ENCODE measurements at places on chromosomes 4 and X. TPM values are rescaled to one million over a fixed set of nuclear protein-coding genes. Genes with fewer than 3 reads are reported as not detected.

DNA sequence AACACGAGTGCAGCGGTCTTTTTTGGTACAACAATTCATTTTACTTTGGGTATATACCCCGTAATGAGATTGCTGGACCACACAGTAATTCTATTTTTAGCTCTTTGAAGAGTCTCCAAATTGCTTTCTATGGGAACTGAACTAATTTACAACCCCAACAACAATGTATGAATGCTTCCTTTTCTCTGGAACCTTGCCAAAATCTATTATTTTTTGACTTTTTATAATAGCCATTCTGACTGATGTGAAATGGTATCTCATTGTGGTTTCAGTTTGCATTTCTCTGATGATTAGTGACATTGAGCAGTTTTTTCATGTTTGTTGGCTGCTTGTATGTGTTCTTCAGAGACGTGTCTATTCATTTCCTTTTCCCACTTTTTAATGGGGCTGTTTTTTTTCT is 240.8 kb downstream of the STK32B start:
- DNase-seq: no peak

GRCh38 chr4:100789991-100790390 is 272.2 kb upstream of the EMCN start:
- no peak for DNase-seq

DNA sequence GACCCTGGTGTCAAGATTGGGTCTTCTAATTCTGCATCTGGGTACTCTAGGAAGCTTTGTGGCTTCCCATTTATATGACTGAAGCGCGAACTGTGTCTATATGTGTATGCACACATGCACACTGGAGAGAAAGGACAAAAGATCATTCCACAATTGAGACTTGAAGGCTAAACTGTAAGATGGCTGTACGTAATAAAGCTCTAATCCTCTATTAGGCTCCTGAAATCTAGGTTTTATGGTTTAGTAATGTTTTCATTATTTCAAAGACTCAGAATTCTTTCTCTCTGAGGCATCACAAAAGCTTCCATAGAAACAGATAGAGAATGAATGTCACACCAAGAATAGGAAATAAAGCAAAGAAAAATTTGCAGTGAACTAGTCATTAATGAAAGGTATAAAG is 320.7 kb upstream of the FTHL17 start:
- DNase-seq: no peak

- DNase-seq: peak; percentile 12
Measured at GRCh38 chrX:19886883-19887531, 393 bp downstream of the SH3KBP1 start.

- DNase-seq: no peak
Measured at GRCh38 chr4:38046727-38047489, 86.7 kb downstream of the PTTG2 start.

GRCh38 chrX:10893366-10893765 is 217.8 kb upstream of the HCCS start:
- DNase-seq: no peak

- peak; percentile 45 for DNase-seq
Measured at GRCh38 chr4:106238820-106239420, 77.1 kb downstream of the TBCK start.

GRCh38 chrX:121151293-121151692 is 103.9 kb downstream of the GLUD2 start:
- DNase-seq: no peak

The DTHD1 gene
- not detected for polyA plus RNA-seq

Data from K562 (cell line).